Right hindlimb (tissue), 1 donor: ENCODE measurements at places on chromosomes 3 and 15.

DNA sequence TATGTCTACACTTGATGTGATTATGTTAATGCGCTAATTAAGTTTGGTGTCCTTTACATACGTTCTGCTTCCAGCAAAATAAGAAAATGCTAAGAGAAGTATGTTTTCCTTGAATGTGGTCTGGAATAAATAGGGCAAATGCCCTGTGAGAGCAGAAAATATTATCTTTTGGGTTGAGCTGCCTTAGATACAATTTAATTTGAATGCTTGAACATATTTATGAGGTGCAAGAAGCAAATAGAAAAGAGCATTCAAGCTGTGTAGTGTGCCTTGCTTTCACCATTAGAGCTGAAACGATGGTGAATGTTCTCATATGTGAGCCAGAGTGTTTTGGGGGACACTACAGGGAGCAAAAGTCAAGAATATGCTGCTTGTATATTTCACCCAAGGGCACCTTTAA lies 15.9 kb upstream of the ARNT2 start:
- DNase-seq: no peak

DNA sequence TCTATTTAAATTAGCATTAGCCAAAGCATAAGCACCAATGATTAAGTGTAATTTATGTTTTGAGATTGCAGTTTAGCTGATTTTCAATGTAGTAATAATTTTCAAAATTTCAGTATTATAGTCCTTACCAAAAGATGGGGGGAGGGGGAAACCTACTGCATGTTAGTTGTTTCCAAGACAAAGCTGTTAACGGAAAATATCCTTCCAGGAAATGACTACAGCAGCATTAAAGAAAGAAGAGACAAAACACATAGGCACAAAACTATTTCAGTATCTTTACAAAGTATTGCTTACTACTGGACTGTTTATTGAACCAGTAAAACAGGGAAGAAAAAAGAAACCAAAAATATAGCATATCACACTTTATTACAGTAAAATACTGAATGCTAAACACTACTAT lies 10.5 kb downstream of the BNIP2 start:
- DNase-seq: no peak

DNA sequence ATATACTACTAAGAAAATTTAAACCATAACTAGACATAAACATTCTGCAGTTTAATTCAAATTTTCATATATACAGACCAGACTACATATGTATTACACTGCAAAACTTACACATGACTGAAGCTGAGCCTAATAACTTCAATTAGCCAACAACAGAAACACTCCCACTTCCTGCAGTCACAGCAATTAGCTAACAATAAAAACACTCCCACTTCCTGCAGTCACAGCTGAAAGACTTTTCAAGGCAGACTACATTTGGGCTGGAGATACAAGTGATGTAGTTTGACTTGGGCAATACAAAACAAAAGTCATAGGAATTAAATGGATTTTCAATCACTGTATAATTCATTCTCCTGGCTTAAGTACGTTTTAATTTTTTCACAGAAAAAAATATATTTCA lies 10.3 kb downstream of the TM2D3 start:
- DNase-seq: no peak

DNA sequence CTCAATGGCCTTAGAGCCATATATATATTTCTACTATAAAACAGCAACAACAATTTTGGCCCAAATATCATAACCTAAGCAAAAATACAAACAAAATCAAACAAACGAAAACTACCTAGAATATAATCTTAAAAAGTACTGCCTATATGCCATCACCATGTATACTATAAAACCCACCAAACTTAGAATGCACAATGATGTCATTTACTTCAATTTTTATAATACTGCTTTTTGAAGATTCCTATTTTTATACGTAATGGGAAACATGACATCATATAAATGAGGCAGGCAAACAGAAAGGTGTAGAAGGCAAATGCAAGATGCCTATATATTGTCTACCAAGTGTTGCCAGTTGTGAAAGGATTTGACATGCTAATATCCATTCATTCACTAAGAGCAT lies 302.3 kb downstream of the TIGIT start:
- no peak for DNase-seq

DNA sequence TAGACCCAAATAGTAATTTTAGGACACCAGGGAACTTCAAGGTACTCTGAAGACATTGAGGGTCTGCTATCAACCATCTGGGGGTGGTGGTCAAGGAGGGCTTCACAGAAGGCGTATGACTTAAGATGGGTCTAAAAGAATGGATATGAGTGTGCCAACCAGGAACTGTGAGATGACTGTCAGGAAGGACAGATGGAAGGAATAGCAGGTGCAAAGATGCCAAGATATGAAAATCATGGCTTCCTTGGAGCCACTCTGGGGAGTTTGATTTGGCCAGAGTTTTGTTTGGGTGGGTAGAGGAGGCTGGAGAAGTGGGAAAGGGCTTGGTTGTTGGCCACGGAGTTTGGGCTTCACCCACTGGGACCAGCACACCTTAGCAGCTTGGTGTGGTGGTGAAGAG lies 21.2 kb downstream of the CDCP1 start:
- DNase-seq: no peak

DNA sequence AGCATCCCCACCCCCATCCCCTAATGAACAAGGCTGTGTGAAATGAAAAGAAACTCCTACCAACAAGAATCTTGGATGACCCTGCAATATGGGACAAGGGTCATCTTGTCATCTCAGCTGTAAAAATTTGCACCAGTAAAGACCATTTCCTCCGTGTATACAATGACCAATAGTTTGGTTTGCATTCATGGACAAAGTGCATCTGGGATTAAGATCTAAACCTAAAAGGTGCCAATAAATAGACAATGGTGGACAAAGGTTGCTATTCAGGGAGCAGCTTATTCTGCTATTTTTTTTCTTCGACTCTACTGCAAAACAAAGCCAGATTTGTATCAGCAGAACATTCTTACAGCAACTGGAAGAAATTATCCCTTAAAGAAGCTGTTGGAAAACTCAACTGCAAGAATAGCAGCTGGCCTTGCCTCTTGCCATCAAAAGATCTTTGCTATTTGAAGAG lies 8.0 kb downstream of the MGLL start:
- DNase-seq: no peak
